ENCODE measurements at places on chromosomes 7 and 10.

- DNase-seq = no peak
Observed at GRCh38 chr10:50544095-50544856, 79.5 kb downstream of the SGMS1 start.

DNA sequence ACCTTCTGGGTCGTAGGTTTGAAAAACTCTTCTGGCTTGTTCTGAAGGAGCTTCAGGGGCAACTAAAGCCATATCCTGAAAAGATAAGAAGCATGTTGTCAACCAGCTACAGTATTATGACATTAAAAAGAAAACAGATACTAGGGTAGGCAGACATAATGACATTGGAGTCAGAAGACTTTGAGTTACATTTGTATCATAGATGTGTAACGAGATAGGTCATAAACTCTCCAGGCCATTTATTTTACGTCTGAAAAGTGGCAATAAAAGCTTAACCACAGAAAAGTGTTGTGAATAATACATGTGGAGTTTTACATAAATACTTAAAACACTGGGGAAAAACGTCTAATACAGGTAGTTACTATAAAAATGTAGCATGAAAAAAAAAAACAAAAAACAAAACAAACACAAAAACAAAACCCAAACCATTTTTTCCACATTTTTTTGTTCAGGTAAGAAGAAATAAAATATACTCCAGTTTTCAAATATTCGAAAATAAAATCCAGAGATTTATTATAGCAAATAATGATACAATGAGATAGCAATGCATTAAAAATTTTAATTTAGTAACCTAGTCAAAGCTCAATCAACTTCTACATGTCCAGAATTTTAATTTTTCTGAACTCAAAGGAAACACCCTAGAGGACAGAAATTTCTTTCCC, 64.1 kb downstream of the MINDY3 start:
- no peak for DNase-seq

DNA sequence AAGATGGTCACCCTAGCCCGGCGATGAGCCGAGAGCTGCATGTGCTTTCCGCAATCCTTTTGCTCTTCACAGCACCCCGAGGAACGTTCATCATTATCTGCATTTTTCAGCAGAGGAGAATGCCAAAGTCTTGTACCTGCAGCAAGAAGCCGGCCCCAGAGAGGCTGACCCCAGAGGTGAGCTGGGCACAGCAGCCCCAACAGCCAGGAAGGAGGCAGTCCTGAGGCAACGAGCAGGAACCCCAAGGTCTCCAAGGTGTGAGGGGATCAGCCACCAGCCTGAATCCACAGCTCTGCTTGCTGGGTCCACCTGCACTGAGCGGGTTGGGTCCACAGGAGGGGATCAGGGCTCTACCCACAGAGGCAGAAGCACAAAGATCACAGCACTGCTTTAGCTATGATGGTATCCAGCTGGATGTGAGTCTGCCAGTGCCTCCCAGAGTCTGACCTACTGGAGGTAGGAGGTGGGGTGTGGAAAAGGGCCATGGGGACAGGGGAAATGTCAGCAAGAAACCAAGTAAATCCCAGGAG, 16.8 kb upstream of the GDF10 start:
- no peak for DNase-seq

GRCh38 chr10:100135486-100135885, 50.3 kb downstream of the ERLIN1 start:
- DNase-seq = no peak

- no peak for DNase-seq
Observed at GRCh38 chr10:131882590-131883451, 18.0 kb upstream of the PPP2R2D start.

DNA sequence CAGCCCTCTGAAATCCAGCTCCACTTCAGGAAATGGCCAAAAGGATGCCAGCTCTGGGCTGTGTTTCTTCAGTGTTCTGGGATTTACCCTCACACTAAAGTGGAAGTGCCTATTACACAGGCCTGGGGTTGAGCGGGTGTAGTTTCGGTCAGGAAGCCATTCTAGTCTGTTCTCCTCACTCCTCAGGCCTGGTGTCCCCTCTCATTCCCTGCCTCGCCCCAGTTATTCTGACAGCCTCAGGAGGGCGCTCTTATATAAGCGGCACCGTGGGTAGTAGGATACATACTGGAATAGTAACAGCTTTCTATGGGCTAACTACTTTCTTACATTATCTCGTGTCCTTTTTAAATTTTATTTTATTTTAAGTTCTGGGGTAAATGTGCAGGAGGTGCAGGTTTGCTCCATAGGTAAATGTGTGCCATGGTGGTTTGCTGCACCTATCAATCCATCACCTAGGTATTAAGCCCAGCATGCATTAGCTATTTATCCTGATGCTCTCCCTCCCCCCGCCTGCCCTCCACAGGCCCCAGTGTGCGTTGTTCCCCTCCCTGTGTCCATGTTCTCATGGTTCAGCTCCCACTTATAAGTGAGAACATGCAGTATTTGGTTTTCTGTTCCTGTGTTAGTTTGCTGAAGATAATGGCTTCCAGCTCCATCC, 12.2 kb upstream of the LGI1 start:
- no peak for DNase-seq

- DNase-seq = no peak
Observed at GRCh38 chr10:102710609-102711008, 3.6 kb downstream of the ARL3 start.

DNA sequence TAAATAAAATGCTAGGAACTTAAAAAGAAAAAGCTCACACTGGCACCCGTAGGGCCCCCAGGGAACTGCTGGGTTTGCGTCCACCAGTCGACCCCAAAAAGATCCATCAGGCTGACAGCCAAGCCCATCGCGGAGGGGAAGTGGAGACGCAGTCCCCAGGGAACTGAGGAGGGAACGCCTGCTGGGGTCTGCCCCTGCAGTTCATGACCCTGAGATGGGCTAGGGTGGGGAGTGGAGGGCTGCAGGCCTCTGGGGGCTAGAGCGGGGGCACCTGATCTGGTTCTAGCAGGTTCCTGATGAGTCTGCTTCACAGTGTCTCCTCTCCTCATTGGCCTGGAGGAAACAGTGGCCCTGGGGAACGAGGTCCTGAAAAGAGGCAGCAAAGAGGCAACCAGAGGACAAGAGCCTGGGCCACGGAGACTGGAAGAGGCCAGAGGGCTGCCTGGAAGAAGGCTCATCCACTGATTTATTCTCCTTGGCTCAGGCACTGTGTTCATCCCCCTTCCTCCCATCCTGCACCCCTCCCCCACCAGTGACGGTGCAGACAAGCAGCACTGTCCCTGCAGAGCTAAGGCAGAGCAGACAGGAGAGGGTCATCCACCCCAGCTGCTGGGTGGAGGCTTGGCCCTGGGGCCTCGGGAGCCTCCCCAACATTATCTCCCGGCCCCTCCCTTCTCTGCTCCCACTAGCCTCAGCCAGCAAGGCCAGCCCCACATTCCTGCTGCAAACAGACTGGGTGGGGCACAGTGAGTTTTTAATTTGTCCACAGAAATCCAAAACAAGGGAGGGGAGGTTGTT, 24.7 kb upstream of the HSPA12A start:
- DNase-seq = no peak

GRCh38 chr7:37952240-37952639, 31.8 kb downstream of the EPDR1 start:
- DNase-seq = no peak

DNA sequence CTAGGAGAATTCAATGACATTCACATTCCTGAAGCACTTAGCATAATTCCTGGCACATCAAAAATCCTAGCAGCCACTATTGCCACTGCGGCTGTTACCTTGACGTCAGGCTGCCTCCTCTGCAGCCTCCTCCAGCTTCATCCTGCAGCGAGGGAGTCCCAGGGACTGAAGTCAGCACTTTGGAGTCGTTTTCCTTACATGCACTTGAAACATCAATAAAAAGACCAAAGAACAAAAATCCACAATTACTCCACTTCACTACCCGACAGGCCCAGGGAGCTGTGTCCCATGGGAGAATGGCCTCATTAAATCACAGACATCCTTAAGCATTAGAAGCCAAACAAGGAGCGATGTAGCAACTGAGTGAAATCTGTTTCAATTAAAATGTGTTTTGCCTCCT, 48.6 kb upstream of the NANOS1 start:
- no peak for DNase-seq

Measured in COR-L47 (cell line).